ENCODE measurements at places on chromosomes 6 and 20.

DNA sequence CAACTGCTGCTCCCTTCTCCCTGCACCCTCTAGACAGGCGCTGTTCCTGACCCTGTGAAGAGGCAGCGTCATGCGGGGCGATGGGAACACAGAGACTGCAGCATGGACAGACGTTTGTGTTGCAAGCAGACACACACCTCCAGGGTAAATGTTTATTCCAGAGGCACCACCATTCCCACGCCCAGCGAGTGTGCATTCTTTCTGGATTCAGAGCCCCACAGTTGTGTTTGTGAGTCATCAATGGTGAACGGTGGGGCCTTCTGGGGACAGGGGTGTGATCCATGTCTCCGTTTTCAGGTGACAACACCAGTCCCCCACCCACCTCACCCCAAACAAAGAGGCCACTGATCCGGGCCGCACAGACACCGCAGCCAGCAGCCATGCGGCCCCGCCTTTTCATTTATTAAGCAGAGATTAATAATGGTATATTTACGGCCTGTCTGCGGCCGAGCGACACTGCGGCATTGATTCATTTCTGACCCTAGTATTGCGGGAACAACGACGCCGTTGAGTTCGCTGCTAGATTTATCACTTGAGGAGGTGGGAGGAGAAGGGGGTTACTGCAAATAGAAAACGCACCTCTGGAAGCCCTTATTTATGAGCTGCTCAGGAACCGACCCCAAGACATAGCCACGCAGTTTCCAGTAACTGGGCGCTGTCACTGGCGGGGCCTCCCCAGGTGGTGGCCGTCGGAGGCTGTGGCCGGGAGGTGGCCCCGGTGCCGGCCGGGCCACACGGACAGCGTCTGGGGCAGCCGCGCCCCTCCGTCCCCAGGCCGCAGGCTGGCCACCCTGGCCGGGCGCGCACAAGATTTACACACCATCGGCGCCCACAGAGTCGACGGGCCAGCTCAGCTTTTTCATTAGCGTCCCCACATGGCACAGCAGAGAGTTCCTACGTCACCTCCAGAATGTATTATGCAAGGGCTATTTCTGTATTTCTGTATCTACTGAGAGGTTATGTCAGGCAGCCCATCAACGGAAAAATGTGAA is 367.6 kb downstream of the THBS2 start:
- no peak for DNase-seq

DNA sequence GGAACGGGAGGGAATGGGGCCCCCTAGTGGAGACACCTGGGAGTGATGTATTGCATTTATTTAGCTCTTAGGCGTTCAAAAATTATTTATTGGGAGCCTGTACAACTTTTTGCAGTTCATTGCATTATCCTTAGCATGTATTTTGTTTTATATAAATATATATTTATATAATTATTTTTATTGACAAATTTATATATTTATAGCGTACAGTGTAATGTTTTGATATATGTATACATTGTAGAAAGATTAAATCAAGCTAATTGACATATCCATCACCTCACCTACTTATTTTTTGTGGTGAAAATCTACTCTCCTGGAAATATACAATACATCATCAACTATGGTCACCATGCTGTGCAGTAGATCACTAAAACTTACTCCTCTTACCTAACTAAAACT is 975 bp downstream of the SIRT5 start:
- peak; percentile 81 for DNase-seq

GRCh38 chr6:158757753-158758090 is 61.4 kb downstream of the EZR start:
- no peak for DNase-seq

GRCh38 chr6:109491207-109491938 is 8.4 kb upstream of the ZBTB24 start:
- DNase-seq = peak; percentile 26

GRCh38 chr6:163721435-163721834 is 306.9 kb downstream of the QKI start:
- DNase-seq = no peak

DNA sequence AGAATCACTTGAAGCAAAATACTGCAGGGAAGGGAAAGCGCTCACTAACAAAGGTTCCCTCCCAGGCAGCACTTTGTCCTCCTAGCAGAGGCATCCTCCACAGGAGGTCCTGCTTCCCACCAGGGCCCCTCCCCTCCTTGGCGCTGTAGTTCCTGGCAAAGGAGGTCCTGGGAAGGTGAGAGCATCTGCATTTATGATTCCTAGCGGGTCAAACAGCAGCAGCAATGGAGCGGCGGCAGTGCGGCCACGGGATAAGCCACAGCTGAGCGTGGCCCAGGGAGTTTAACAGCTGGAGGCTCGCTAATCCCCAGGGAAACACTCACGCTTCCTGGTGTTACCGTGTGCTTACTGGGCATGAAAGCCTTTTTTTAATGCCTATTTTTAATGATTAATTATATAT is 185.8 kb downstream of the TTLL2 start:
- no peak for DNase-seq

All from CD4-positive, alpha-beta T cell treated with Interleukin-17A for 4 hours (primary cell).